ENCODE measurements at places on chromosomes 6 and 20.

DNA sequence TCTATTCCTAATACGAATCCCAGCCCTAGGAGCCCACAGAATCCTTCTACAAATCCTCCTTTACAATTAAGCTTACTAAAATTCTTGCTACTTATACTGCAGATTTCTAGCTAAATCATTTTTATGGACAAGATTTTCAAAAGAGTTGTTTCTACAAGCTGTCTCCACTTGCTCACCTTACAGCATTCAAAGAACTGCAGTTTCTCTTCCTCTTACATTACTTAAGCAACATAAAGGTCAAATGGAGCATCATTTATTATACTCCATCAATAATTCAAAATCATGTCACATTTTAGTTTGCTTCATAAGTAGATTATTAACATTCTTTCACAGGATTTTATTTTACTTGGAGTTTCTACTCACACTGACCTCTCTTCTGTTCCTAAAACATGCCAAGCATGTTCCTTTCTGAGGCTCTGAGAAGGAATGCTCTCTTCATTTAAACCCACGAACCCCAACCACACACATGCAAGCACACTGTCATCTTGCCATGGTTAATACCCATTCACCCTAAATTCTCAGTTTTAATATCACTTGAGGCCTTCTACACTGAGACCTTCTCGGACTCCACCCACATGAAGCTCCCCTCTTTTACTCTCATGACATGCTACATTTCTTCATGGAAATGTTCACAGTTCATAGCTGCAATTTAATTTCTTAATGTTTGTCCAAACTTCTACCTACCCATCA is 388.2 kb downstream of the TBC1D32 start:
- DNase-seq, result no peak

GRCh38 chr6:121856296-121856695 is 420.9 kb downstream of the GJA1 start:
- no peak for DNase-seq

DNA sequence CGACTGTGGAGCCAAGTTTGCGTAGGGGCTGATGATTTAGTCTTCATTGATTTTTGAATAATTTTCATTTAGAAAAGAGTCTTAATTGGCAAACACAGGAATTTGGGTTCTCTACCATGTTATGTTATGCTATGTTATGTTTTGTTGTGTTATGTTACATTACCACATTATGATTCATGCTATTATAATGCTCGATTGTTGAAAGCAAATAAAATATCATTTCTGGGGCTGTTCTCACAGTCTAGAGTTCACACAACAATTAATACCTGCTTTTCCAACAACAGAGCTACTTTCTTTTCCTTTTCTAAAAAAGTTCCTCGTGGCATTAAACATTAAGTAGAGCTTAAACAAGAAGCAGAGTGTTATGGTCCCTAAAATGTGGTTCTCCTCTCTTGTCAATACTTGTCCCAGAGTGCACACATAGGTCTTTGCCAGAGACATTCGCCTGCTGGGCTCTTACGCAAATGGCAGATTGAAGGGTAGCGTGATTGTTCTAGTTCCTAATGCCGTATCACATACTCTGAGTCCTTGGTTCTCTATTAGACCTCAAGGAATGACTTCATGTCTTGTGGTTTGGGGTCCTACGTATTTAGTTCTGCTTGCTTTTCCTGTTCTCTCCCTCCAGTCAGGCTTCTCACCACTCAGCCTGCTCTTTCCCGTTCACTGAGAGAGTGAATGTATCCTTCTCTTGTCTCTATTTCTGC is 370.3 kb downstream of the CD109 start:
- DNase-seq, result no peak

GRCh38 chr6:7758456-7758855 is 32.6 kb downstream of the BMP6 start:
- no peak for DNase-seq

- DNase-seq, result no peak
Observed at GRCh38 chr20:44540834-44541233, 19.0 kb upstream of the SERINC3 start.

DNA sequence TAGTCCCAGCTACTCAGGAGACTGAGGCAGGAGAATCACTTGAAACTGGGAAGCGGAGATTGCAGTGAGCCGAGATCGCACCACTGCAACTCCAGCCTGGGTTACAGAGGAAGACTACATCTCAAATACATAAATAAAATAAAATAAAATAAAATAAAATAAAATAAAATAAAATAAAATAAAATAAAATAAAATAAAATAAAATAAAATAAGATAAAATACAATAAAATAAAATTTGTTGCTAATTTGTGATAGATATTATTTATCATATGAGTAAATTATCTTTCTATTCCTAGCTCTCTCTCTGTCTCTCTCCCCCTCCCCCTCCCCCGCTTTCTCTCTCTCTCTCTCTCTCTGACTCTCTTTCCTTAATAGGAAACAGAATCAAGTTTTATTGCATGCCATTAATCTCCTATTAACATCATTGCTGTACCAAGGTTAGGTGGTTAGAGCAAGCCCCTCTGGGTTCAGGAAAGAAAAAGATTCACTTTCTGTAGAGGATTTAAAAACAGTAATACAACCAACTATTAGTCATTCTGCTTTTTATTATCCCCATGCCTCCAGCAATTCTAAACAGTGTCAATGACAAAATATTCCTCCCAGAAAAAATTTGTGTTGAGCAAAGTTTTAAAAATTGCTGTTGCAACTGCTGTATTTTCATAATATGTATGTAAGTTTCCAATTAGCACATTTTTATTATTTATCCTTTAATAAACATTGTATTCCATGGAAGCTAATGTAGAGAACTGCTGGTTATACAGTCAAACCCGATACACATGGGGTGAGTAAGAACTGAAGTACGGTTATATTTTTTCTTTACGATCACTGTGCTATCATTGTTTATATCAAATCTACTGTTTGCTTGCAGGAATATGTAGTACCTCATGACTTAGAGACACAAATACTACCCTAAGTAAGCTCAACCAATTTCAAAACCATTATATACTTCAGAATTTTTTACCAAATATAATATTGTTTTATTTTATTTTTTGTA is 22.1 kb downstream of the BMP5 start:
- no peak for DNase-seq

GRCh38 chr20:8305449-8305978 is 173.4 kb downstream of the PLCB1 start:
- no peak for DNase-seq

- DNase-seq, result no peak
Observed at GRCh38 chr6:157665180-157665579, 157.9 kb upstream of the SNX9 start.

GRCh38 chr6:155090166-155090565 is 95.1 kb downstream of the TIAM2 start:
- no peak for DNase-seq

DNA sequence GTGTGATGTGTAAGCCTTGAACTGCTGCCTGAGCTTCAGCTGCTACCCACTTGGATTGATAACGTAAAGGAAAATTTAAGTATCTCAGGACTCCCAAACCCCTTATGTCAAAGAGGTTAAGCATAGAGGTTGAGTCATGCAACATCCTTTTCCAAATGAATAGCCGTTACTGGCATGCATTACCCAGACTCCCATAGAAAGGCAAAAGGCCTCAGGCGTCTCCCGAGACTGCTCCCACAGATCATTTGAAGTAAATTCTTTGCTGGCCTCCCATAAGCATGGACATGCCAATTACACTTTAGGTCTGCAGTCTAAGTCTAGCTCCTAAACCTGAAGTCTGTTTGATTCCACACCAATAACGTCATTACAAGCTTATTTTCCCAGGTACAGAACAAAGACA is 14.7 kb downstream of the IPCEF1 start:
- no peak for DNase-seq

DNA sequence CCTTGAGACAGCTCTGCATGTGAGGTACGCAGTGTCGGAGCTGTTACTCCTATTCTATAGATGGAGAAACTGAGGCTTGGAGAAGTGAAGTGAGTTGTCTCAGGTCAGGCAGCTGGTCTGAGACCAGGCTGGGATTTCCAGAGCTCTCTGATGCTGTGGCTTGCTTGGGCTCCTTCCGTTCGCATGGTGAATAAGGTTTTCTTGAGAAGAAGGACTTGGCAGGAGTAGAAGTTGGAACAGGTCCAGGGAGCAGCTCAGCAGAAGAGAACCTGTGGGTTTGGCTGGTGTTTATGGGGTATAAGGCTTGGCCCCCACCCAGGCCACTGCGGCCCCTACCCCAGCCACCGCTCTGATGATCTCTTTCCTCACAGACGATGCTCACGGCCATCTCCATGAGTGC is 7.4 kb downstream of the SLC12A5 start:
- no peak for DNase-seq

- no peak for DNase-seq
Observed at GRCh38 chr6:33869826-33870423, 66.1 kb upstream of the MLN start.
